ENCODE measurements at places on chromosomes 16 and 17. TPM values are rescaled to one million over a fixed set of nuclear protein-coding genes. Genes with fewer than 3 reads are reported as not detected.

DNA sequence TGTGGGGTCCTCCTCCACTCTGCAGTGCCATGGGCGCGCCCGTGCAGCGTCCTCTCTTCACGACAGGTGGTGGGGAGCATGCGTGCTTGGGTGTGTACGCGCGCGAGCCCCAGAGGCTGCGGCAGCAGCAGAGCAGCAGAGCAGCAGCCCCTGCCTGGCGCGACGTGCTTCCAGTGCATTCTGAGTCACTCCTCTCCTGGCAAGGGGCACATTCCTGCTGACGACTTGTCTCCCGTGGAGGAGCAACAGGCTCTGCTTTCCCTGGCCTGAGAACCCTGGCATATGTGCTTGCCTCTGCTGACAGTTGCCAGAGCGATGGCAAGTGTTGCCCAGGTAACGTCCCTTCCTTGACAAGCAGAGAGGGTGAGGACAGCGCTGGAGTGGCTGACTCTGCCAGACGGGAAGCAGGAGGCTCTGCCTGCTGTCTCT, 133.8 kb upstream of the PLCG2 start:
- H3K27me3 ChIP-seq: no peaks in the 10 kb centered on the region
- H3K27ac ChIP-seq: no peak overlapping the region
- H3K36me3 ChIP-seq: peaks cover 2% of the 10 kb centered on the region
- peaks cover 21% of the 10 kb centered on the region for H3K4me1 ChIP-seq
- H3K4me3 ChIP-seq: no peak overlapping the region
- no peak for DNase-seq

DNA sequence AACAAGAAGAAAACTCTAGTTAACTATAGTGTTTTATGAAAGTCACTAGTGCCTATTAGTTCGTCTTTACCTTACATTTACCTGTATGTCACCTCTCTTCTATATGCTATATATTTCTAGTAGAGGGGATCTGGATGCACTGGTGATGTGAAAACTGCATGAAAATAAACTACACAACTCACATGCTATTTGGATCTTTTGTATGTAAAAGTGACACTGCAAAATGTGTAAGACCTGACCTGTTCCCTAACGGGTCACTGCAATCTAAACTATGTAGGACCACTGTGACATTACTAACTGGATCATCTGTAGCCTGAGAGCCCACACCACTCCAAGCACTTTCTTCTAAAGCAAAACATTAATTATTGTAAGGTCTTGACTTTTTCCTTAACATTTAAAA, 1.7 kb downstream of the BLMH start:
- H3K36me3 ChIP-seq: peaks cover 33% of the 10 kb centered on the region
- H3K27ac ChIP-seq: no peak overlapping the region
- DNase-seq: no peak
- peaks cover 9% of the 10 kb centered on the region for H3K4me1 ChIP-seq
- no peaks in the 10 kb centered on the region for H3K27me3 ChIP-seq
- H3K4me3 ChIP-seq: no peak overlapping the region

GRCh38 chr16:5649762-5650743, 552.5 kb upstream of the EEF2KMT start:
- H3K4me1 ChIP-seq: no peaks in the 10 kb centered on the region
- H3K27ac ChIP-seq: no peak overlapping the region
- H3K4me3 ChIP-seq: no peak overlapping the region
- no peaks in the 10 kb centered on the region for H3K36me3 ChIP-seq
- H3K27me3 ChIP-seq: no peaks in the 10 kb centered on the region
- DNase-seq: no peak

DNA sequence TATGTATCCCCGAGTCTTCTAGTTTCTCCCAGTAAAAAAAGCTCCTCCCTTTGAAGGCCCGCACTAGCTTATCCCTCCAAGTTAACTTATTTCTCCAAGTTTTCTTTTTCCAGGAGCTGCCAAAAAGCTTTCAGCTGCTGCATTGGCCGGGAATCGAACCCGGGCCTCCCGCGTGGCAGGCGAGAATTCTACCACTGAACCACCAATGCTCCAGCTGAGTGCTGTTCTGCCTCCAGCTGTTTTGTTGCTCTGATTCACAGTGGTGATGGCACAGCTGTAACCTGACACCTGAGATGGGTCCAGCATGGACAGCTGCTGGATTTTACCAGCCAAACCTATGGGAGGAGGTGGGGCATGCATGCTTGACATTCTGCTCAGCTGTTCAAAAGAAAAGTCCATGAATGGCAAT, 22.1 kb downstream of the VAC14 start:
- no peak for DNase-seq
- H3K4me1 ChIP-seq: no peaks in the 10 kb centered on the region
- peaks cover 67% of the 10 kb centered on the region for H3K36me3 ChIP-seq

GRCh38 chr17:59764292-59764741, 56.9 kb downstream of the VMP1 start:
- peaks cover 14% of the 10 kb centered on the region for H3K36me3 ChIP-seq
- H3K4me1 ChIP-seq: no peaks in the 10 kb centered on the region
- no peak overlapping the region for H3K27ac ChIP-seq
- H3K27me3 ChIP-seq: no peaks in the 10 kb centered on the region

DNA sequence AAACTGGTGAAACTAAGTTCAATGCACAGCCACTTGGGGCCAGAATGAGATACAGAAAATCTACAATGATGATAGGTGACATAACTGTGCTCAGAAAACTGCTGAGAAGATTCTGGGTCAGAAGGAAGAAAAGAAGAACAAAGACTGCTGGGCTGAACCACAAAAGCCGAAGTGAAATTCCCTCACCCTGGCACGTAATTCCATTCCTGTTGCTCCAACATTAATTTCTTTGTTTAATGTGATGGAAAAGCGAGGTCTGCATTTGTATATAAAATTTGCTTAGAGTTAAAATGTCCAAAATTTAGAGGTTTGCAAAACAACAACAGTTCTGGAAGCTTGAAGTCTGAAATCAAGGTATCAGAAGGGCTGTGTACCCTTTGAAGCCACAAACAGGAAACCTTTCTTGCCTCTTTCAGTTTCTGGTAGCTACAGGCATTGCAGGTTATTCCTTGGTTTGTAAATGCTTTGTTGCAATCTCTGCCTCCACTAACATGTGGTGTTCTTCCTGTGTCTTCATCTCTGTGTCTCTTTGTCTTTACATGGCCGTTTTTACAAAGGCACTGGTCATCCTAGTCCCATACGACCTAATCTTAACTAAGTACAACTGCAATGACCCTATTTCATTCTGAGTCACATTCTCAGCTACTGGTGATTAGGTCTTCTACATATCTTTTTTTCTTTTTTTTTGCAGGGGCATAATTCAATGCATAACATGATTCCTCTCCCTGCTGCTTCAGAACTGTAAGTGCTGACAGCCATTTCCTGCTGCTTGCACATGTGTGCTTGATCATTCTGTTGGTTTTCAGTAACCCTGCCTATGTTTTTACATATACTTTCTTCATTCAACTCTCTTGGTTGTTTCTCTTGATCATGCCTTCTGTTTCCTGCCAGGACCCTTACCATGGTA, 603.0 kb upstream of the CDH8 start:
- no peak overlapping the region for H3K4me3 ChIP-seq
- DNase-seq: no peak
- H3K27ac ChIP-seq: no peak overlapping the region
- H3K4me1 ChIP-seq: no peaks in the 10 kb centered on the region
- H3K36me3 ChIP-seq: no peaks in the 10 kb centered on the region
- no peaks in the 10 kb centered on the region for H3K27me3 ChIP-seq

DNA sequence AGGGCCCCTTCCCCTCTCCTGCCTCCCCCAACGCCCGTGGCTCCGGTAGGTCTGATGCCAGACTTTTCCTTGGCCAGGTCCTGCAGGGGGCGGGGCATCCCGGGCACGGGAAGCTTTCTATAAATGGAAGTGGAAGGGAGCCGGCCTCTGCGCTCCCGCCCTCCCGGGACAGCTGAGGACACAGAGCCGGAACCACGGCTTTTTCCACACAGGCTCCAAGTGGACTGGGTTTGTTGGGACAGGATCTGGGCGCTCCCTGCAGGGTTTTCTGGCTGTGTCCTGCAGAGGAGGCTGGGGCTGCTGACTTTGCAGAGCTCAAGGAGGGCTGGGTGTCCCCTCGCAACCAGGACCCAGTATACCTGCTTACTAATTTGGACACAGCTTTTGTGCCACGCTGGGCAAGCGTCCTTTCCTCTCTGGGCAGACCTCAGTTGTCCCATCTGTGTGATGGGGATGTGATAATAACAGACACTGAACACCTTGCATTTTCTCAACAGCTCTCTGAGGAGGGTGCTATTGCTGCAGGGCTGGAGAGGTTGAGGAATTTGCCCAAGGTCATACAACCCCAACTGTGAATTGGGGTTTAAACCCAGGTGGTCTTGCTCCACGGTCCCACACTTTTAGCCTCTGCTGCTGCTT, 1.8 kb downstream of the TNS4 start:
- no peaks in the 10 kb centered on the region for H3K4me1 ChIP-seq
- DNase-seq: no peak
- no peaks in the 10 kb centered on the region for H3K27me3 ChIP-seq
- no peak overlapping the region for H3K4me3 ChIP-seq
- no peak overlapping the region for H3K27ac ChIP-seq
- no peaks in the 10 kb centered on the region for H3K36me3 ChIP-seq

GRCh38 chr17:2178798-2179501, 124.0 kb downstream of the HIC1 start:
- no peak for DNase-seq
- H3K36me3 ChIP-seq: peaks cover 10% of the 10 kb centered on the region
- no peaks in the 10 kb centered on the region for H3K27me3 ChIP-seq
- no peak overlapping the region for H3K27ac ChIP-seq
- peaks cover 63% of the 10 kb centered on the region for H3K4me1 ChIP-seq

DNA sequence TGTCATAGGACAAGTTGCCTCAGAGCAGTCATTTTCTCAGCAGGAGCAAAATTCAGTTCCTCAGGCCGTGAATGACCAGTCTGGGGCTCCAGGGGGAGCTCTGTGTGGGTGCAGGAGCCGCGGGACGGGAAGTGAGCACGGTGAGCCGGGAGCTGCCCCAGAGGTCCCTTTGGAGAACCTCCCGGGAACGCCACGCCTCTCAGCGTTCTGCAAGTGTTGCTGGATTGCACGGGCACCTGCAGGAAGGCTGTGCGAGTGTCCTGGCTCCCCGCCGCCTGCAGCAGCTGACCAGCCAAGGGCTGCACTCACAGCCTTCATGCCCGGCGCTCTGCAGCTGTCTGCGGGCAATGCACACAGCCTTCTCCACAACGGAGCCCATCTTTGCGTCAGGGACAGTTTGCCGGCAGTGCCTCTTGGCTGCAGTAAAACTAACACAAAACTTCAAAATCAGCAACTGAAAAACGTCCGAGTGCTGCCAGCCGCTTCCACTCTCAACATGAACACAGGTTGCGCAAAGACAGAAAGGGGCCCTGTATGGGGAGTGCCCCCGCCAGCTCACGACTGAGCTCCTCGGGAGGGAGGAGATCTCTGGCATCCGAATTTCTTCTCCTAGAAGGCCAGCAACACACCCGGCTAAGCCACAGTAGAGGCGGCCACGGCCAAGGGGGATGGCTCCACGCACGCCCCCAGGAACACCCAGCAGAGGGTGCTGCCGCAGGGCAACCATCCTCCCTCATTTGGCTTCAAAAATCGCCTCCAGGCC, 16.0 kb downstream of the NDUFAF8 start:
- peaks cover 21% of the 10 kb centered on the region for H3K4me1 ChIP-seq
- no peak overlapping the region for H3K27ac ChIP-seq
- H3K4me3 ChIP-seq: no peak overlapping the region
- DNase-seq: no peak
- H3K36me3 ChIP-seq: peaks cover 52% of the 10 kb centered on the region

- H3K4me1 ChIP-seq: peaks cover 45% of the 10 kb centered on the region
- no peaks in the 10 kb centered on the region for H3K36me3 ChIP-seq
- H3K4me3 ChIP-seq: no peak overlapping the region
- H3K27ac ChIP-seq: no peak overlapping the region
- DNase-seq: peak; percentile 64
- peaks cover 11% of the 10 kb centered on the region for H3K27me3 ChIP-seq
These were observed 198.8 kb upstream of the CIBAR2 start for GRCh38 chr16:85310868-85311585.

GRCh38 chr17:13362341-13363122, 239.2 kb downstream of the HS3ST3A1 start:
- H3K36me3 ChIP-seq: no peaks in the 10 kb centered on the region
- H3K27ac ChIP-seq: no peak overlapping the region
- H3K4me1 ChIP-seq: no peaks in the 10 kb centered on the region
- no peak overlapping the region for H3K4me3 ChIP-seq

DNA sequence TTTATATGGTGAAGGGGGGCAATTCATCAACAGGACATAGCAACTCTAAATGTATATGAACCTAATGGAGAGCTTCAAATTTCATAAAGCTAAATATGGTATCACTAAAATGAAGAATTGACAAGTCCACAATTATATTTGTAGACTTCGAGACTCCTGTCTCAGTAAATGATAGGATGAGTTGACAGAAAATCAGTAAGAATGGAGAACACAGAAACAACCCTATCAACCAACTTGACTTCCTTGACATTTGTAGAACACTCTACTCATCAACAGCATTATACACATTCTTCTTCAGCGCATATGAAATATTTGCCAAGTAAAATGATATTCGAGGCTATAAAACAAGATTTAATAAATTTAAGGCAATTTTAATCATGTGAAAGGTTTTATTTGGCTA, 322.9 kb upstream of the MAF start:
- DNase-seq: no peak
- H3K4me1 ChIP-seq: no peaks in the 10 kb centered on the region
- H3K36me3 ChIP-seq: no peaks in the 10 kb centered on the region
- H3K27me3 ChIP-seq: no peaks in the 10 kb centered on the region
- H3K4me3 ChIP-seq: no peak overlapping the region
- H3K27ac ChIP-seq: no peak overlapping the region

DNA sequence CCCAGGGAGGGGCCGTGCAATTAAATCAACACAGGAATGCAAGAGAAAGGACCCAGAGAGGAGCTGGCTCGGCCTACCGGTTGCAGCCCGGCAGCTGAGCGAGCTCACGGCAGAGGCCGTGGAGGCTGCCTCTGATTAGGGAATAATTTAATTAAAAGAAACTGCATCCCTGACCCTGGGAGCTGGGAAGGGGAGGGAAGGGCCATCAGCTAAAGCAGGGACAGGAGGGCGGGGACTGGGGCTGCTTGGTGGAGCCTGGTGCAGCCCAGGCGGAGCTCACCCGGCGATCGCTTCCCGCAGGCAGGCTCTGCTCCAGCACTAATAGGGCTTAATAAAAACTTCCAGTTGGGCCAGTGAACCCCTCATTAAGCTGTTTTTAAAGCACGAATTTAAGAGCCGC, 43.4 kb downstream of the LMF1 start:
- DNase-seq: no peak
- no peaks in the 10 kb centered on the region for H3K27me3 ChIP-seq

- no peak overlapping the region for H3K27ac ChIP-seq
- DNase-seq: no peak
- peaks cover 5% of the 10 kb centered on the region for H3K4me1 ChIP-seq
- H3K36me3 ChIP-seq: no peaks in the 10 kb centered on the region
- no peak overlapping the region for H3K4me3 ChIP-seq
These were observed 189.2 kb downstream of the PRKCB start for GRCh38 chr16:24024971-24025370.

GRCh38 chr17:41907633-41908539, 10.9 kb downstream of the ACLY start:
- no peak overlapping the region for H3K27ac ChIP-seq
- no peak overlapping the region for H3K4me3 ChIP-seq
- no peak for DNase-seq

GRCh38 chr17:82551779-82552457, 32.4 kb downstream of the FOXK2 start:
- H3K27ac ChIP-seq: no peak overlapping the region
- peaks cover 29% of the 10 kb centered on the region for H3K4me1 ChIP-seq
- DNase-seq: peak; percentile 59
- no peak overlapping the region for H3K4me3 ChIP-seq

The MEIOC gene
- total RNA-seq: not detected

The SREBF1 gene
- 208 TPM for total RNA-seq

The BAHCC1 gene
- total RNA-seq: 5.7 TPM

The MYH1 gene
- total RNA-seq: not detected

The NT5C gene
- 67.4 TPM for total RNA-seq

The GAS7 gene
- 84.8 TPM for total RNA-seq

The COQ7 gene
- total RNA-seq: 16.3 TPM

The CDH1 gene
- total RNA-seq: 0.50 TPM

The TRIM47 gene
- total RNA-seq: 1.2 TPM

The KAT8 gene
- 101 TPM for total RNA-seq

Data from natural killer cell (primary cell).